ENCODE measurements at places on chromosomes 2 and 18.
A peak's percentile ranks its signal among the peaks of the same experiment; 100 is the strongest.

DNA sequence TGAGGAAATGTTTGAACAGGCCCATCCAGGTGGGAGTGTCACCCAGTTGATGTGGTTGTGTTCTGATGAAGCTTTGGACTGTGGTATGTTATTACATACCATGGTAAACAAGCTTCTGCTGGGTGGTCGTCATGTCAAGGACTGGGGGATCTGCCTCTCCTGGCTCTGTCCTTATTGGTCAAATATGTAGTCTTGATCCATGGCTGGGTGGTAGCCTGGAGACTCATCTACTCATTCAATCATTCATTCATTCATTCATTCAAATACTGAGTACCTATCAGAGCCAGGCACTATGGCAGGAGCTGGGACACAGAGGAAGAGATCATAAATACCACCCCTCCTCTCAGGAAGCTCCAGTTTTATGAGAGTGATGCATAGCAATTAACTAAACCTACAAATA, 60.8 kb downstream of the TACR1 start:
- DNase-seq = no peak

DNA sequence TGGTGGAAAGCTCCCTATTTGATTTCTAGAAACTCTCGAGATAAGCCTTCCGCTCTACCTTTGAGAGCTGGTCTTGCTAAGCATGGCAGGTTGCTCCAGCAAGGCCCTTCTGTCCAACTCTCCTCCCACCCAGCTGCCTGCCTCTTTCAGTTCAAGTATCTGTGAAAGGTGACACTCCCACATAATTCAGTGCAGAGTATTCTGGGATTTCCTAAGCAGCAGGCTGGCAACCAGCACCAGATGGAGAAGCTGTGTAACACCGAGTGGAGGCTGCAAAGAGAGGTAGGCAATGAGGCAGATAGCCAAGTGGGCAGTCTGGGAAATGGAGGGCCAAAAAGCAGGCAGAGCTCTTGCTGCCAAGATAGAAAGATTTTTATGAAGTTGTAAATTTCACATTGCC, 88.4 kb upstream of the CAVIN2 start:
- DNase-seq = no peak

GRCh38 chr2:216006164-216006663, 7.1 kb downstream of the MREG start:
- DNase-seq = peak; percentile 39

GRCh38 chr2:71686781-71687180, 233.4 kb downstream of the DYSF start:
- no peak for DNase-seq

DNA sequence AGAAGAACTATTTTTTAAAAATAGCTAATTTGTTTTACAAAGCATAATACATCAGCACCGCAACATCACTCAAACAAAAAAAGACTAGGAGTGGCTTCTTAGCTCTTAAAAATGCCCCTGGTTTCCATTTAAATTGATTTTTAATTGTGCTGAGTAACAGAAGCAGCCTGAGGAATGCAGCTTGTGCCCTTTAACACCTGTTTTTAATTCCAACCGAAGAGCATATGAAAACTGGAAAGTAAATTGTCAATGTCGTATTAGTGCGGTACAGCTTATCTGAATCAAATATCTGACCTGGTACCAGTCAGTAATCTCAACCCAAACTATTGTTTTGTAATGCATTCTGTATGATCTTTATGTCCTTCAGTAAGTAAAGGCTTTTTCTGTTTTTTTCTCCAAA, 13.2 kb upstream of the CD302 start:
- no peak for DNase-seq

DNA sequence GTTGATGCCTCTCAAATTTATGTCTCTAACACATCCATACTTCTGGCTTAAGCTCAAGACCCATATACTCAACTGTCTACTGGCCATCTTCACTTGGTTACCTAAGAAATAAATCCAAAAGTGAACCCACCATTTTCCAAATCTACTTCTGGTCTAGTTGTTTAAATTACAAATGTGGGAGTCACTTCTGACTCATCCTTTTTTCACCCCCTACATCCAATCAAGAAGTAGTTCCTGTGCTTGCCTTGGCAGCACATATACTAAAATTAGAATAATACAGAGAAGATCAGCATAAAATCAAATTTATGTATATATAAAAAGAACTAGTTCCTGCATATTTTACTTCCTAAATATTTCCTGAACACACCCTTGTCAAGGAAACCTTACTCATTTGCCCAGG, 53.6 kb downstream of the STRN start:
- no peak for DNase-seq

GRCh38 chr2:211331736-211332135, 775.3 kb downstream of the CPS1 start:
- DNase-seq = no peak

GRCh38 chr2:11072550-11072949, 82.7 kb upstream of the SLC66A3 start:
- DNase-seq = no peak

DNA sequence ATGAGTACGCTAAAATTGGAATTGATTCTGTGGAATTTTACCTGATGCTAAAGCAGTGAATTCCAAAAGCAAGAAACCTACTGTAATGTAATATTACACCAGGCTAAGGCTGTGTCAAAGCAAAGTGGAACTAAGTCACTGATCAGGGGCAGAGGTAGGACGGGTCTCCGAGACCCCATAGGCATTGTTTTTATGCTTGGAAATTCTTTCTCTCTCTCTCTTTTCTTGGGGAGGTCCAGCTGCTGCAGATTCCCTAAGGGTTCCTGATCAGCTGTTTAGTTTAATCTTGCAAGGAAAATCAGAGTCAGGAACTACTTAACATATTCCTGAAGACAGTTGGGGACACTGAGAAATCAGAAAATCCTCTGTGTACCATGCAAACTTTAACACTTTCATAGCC, 220.2 kb downstream of the SRBD1 start:
- no peak for DNase-seq

DNA sequence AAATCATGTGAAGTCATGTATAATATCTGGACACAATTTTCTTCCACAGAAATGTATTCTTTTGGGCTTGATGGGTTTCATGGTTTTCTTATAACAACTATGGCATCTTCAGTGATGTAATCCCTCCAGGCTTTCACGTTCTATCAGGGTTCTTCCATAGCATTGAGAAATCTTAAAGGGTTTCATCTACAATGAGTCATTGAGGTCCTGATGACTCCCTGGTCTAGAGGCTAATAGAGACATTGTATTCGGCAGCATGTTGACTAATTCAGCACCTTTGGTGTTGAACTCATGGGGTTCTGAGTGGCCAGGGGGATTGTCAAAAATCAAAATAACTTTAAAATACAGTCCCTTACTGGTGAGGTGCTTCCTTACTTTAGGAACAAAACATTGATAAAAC, 614.0 kb upstream of the CRIM1 start:
- DNase-seq = no peak

- DNase-seq = no peak
Observed at GRCh38 chr2:198880421-198880820, 577.3 kb downstream of the SATB2 start.

- DNase-seq = no peak
Observed at GRCh38 chr2:45570671-45571334, 40.3 kb downstream of the SRBD1 start.

DNA sequence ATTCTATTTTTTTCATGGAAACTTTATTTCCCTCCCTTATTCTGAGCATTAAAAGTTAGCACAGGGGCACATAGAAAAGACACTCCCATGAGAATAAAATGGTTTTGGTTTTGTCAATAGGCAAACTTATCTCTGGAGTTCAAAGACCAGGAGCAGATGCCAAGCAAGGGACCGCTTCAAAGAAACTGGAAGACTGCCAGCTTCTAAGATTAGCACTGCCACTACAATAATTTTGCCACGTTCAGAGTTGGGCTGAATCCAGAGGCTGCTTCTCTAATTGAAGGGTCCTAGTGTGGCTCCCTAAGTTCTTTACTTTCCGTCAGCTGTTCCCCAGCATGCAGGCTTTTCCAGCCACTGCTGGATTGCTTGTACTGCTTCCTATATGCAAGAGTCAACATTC, 681.0 kb upstream of the GCFC2 start:
- DNase-seq = no peak

- no peak for DNase-seq
Observed at GRCh38 chr18:23137097-23137635, 1.9 kb downstream of the CABLES1 start.

- peak; percentile 40 for DNase-seq
Observed at GRCh38 chr2:10305715-10306114, 3.0 kb downstream of the HPCAL1 start.

DNA sequence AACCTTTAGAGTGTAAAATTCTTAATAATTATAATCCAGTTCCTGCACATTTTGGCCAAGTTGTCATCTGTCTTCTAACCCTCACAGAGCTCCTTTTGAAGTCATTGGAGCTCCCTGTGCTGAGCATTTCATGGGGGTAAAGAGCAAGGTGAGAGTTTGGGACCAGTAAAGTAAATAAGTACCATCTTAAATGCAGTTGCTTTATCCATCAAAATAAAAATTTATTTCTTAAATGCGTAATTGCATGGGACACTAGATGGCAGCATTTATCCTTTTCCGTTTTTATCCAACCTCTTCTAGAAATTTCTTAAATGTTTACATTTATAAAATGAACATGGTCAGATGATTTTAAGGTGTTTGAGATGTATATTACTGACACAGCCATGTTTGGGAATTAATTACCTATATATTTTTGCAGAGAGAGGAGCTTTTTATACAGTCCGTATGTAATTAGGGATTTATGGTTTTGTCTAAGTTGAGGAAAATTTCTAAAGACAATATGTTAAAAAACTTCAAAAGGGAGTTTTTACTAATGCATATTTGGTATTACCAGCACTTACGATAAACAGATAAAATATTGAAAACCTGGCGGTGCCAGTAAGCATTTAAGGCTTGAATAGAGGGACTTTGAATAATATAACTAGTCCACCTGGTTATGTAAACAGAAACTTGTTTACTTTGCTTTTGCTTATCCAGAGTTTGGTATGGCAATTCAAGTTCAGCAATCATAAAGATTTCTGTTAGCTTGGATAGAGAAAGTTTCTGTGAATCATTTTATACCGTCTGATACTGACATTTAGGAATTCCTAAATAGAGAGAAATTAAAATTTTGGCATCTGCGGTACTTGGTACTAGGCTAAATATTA, 54.5 kb downstream of the ACSL3 start:
- no peak for DNase-seq

DNA sequence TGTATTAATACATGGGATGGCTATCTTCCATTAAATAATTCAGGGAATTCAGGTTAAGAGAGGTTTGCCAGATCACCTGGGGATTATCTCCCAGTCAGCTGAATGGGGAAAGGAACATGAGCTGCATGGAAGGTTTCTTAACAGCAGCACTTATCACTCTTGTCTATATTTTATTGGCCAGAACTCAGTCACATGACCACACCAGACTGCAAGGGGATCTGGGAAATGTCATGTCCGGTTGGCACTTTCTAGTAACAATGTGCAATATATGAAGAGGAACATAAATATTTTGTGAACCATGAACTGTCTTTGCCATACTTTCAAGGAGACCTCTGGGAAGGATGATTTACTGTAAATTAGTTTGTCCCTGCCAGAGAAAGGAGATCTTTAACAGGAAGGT, 599.1 kb downstream of the SLC4A3 start:
- no peak for DNase-seq

DNA sequence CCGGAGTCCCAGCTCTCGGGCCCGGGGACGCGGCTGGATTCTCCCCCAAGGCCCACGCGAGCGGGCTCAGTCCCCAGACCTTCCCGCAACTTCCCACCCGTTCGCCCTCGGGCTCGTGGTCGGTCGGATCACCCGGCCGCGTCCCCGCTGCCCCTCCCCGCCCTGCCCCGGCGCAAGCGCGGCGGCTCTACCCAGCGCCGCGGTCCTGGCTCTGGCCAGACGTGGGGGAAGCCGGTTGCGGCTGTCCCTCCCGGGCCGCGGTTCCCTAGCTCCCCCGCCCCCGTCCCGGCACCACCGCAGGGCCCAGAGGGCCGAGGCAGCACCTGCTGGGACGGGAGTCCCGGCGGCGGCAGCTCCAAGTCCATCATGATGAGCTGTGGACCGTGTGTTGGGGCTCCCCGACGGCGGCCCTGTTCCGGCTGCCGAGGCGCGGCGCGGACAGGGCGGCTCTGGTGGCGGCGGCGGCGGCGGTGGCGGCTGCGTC, 276 bp downstream of the NFE2L2 start:
- DNase-seq = no peak

- no peak for DNase-seq
Observed at GRCh38 chr2:74619651-74620297, 28.4 kb downstream of the M1AP start.

GRCh38 chr2:11502740-11503292, 31.0 kb upstream of the GREB1 start:
- DNase-seq = no peak

GRCh38 chr2:231241755-231242507, 43.5 kb downstream of the ARMC9 start:
- DNase-seq = no peak

GRCh38 chr18:25235401-25236042, 116.4 kb downstream of the ZNF521 start:
- no peak for DNase-seq

DNA sequence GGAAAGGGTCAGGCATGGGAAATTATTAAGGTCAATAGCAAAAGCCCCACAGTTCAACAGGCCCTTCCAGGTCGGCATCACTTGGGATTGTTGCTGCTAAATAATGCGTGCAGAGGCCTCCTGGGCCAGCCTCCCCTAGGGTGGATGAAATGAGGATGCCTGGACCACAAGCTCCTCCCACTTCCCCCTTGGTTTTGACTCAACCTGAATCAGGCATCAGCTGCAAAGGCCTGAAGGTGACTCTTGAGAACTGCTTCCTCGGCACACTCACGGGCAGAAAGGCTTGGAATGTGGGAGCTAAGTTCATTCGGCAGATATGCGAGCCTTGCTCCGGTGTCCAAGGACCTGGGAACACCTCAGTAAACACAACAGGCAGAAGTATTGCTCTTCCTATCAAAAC, 69.3 kb downstream of the MBP start:
- DNase-seq = peak; percentile 85

GRCh38 chr2:33250417-33251029, 225.9 kb upstream of the RASGRP3 start:
- DNase-seq = no peak

GRCh38 chr2:38218591-38218991, 142.6 kb upstream of the CYP1B1 start:
- no peak for DNase-seq

GRCh38 chr2:145020139-145020538, 500.2 kb upstream of the ZEB2 start:
- DNase-seq = no peak

DNA sequence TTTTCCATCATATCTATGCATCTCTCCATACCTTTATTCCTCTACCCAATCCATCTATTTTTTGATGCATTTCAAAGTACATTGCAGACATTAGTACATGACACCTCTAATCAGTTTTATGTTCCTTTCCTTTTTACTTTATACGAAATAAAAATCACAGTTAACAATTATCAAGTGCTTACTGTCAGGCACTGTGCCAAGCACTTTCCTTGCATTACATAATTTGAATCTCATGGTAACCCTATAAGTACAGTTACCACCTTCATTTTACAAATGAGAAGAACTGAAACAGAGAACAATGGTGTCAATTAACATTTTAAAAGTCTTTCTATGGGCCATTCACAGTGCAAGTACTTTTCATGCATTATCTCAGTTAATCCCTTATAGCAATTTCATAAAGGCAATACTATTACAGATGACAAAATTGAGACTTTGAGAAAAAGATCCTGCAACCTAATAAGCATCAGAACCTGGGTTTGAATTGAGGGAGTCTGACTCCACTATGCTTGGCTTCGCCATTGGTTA, 544.4 kb upstream of the TNP1 start:
- no peak for DNase-seq

- DNase-seq = peak; percentile 42
Observed at GRCh38 chr2:218397820-218398436, 1.7 kb upstream of the CTDSP1 start.

GRCh38 chr2:119837759-119838158, 78.0 kb downstream of the PTPN4 start:
- no peak for DNase-seq

- DNase-seq = no peak
Observed at GRCh38 chr2:38030635-38031355, 45.2 kb downstream of the CYP1B1 start.
